ENCODE measurements at places on chromosomes 7 and 10.

GRCh38 chr10:112247791-112248190 is 35.4 kb upstream of the TECTB start:
- no peak for DNase-seq

DNA sequence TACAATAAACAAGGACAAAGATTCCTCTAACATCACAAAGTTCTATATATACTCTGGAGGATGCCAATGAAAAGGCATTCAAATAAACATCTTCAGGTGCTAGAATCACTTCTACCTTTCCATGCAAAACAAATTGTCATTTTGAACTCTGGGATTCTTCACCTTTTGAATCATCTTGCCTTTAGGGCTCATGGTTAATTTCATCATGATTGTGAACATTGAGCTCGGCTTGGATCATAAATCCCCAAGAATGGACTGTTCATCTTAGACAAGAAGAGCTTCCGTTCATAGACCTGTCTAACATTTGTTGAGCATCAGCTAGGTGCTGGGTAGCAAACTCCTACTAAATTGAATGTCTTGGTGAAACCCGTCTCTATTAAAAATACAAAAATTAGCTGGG is 212.2 kb downstream of the TNS3 start:
- DNase-seq, result no peak

DNA sequence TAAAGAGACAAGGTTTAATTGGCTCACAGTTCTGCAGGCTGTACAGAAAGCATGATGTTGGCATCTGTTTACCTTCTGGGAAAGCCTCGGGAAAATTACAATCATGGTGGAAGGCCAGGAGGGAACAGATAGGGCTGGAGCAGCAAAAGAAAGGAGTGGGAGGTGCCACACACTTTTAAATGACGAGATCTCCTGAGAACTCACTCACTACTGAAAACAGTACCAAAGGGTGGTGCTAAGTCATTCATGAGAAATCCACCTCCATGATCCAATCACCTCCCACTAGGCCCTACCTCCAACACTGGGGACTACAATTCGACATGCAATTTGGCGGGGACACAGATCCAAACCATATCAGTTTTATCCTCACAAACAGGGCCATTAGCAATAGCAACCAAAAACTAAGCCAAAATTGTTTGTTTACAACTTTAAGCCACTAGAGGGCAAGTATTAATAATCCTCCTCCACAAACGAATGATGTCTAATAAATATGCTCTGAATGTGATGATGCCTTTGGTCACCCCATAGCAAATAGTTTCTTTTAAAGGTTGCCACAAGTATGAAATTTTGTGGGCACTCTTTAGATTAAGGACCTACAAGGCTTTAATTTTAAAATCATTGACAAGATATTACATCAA is 129.2 kb upstream of the NRBF2 start:
- DNase-seq, result no peak

DNA sequence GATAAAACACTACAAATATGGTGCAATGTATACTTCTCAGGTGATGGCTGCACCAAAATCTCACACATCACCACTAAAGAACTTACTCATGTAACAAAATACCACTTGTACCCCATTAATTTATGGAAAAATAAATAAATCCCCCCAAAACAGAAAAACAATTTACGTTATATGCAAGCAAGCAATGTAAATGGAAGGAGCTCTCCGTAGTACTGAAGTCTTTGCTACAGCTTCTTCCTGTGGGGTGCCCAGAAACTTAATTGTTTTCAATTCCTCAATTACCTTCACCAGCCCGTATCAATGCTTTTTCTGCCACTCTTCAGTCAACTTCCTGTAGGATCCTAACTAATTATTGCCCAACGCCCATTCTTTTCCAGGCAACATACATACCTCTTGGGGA is 138.1 kb downstream of the RELN start:
- peak; percentile 22 for DNase-seq

- DNase-seq, result no peak
Observed at GRCh38 chr10:27364028-27364427, 123.4 kb upstream of the ACBD5 start.

- DNase-seq, result no peak
Observed at GRCh38 chr10:114724716-114725106, 66.6 kb upstream of the ABLIM1 start.

GRCh38 chr10:16519250-16519907 is 2.3 kb downstream of the C1QL3 start:
- no peak for DNase-seq

- DNase-seq, result peak; percentile 77
Observed at GRCh38 chr10:126687121-126687606, 16.7 kb upstream of the C10orf90 start.

All from muscle of leg (tissue), 16 donors.